ENCODE measurements at places on chromosomes 16 and 17.

- no peak for DNase-seq
Measured at GRCh38 chr17:9615486-9615885, 29.8 kb upstream of the USP43 start.

DNA sequence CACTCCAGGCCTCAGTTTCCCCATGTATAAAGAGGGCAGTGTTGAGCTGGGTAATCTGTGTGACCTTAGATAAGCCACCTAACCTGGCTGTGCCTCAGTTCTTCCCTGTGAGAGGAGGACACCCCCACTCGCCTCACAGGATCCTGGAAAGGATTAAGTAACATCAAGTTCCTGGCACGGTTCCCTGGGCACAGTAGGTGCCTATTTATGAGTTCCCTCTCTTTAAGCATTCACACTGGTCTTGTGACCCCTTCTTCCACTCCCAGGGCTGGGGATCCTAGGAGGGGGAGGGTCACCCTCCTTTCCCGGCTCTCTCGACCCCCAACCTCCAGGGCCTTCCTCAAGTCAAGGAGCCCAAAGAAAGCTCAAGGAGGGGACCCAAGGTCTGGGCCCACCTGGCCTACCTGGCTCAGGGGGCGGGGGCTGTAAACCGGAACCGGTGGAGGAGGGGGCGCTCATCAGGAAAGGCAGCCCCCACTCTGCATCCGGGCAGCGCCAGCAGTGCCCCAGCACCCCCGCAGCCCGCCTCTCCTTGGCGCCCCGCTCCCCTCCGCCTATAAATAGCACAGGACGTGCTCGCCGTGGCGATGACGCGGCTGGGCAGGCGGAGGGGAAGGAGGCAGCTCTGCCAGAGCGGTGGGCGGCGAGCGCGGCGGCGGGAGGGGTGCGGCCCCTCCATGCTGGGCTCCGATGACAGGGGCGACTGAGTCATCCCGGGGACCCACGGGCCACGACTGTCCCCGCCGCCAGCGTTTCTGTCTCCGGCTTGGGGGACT is 9.4 kb downstream of the RPL19 start:
- DNase-seq: peak; percentile 74

DNA sequence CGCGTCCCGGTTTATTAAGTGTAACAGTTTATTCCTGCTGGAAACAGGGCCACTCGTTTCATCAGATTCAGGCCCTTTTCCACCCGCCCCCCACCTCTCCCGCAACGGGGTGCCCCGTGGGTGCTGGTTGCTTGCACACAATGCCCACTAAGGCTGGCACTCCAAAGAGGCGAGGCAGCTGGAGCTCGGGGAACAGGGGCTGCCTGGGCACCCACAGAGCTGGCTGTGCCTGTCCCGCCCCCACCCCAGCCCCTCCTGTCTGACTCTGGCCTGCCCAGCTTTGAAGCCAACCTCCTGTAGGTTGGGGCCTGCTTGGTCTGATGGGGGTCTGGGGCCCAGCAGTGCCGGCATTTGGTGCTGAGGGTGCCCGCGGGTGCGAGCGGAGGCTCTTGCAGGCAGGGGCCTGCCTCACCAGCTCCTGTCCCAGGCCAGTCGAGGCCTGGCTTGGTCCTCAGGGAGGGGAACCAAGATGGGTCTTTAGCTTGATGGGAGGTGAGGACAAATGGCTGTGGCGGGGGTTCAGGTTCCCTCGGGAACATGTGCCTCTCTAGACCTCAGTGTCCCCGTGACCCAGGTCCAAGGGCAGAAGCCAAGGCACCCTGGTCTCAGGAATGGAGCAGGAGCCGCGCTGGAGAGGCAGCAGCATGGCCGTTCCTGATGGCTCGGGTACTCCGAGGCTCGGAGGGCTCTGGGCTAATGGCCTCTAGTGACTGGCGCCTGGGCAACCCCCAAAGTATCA is 20.1 kb downstream of the MYBBP1A start:
- no peak for DNase-seq

DNA sequence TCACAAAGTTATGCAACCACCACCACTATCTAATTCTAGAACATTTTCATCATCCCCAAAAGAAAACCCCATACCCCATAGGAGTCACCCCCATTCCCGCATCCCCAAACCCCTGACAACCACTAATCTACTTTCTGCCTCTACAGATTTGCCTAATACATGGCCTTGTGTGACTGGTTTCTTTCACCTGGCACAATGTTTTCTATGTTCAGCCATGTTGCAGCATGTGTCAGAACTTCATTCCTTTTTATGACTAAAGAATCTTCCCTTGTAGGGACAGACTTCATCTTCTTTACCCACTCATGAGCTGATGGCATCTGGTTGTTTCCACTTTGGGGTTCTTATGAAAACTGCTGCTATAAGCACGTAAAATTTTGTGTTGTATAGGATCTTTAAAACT is 34.6 kb downstream of the CYTH1 start:
- DNase-seq: no peak

DNA sequence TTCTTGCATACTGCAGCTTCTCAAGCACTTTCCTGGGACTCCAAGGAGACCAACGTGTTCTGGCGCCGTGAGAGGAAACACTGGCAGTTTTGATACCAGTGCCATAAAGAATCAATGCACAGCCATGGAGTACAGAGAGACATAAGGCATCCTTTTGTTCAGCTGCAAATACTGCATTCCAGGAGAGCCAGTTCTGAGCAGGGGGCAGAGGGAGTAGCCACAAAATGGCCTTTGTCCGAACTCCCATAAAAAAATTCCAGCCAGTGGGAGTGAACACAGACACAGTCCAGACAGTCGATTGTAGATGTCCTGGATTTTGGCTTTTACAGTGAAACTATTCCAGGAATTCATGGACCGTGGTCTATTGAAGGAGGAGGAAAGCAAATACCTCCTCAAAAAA is 36.2 kb upstream of the TEKT3 start:
- no peak for DNase-seq

- no peak for DNase-seq
Measured at GRCh38 chr17:66976781-66977201, 12.3 kb downstream of the CACNG4 start.

DNA sequence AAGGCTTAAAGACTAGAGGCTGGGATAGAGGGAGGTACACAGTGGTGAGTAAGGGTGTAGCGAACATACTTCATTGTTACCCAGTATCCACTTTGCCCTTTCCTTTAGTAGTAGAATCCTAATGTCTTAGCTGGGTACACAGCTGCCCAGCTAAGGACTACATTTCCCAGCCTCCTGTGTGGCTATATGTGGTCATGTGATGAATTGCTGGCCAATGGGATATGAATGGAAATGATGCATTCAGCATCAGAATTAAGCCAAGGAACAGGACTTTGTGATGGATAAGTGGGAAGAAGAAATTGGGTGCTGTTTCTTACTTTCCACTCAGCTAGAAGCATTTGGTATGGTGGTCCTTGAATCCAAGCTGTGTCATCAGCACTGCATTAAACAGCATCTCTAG is 55.9 kb downstream of the FOXL1 start:
- no peak for DNase-seq

DNA sequence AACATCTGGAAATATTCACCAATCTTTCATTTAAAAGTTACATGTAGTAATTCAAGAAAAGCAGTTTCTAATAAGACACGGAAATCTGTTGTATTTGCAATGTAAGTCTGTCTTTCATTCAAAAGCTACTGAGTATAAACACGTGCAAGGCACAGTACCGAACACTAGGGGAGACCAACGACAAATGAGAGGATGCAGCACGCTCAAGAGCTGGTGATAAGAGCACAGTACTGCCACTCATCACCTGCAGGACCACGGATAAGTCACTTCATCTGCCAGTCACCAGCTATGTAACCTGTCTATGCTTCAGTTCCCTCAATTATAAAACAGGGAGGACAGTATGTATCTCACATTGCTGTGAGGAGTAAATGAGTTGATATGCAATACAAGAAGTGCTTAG is 67.1 kb downstream of the CLEC18A start:
- peak; percentile 39 for DNase-seq

- no peak for DNase-seq
Measured at GRCh38 chr17:80665792-80666191, 121.2 kb downstream of the RPTOR start.

All from RPMI8226 (cell line).